ENCODE measurements at places on chromosomes 5 and 9. TPM values are rescaled to one million over a fixed set of nuclear protein-coding genes. Genes with fewer than 3 reads are reported as not detected.
A peak's percentile ranks its signal among the peaks of the same experiment; 100 is the strongest.

The PRLR gene
- total RNA-seq: 0.14 TPM

The FOXI1 gene
- not detected for total RNA-seq

The TENT4A gene
- 37.4 TPM for total RNA-seq

The PCDHA9 gene
- not detected for total RNA-seq

The FRMD3 gene
- 0.33 TPM for total RNA-seq

GRCh38 chr9:114003758-114004157 is 74.3 kb downstream of the AMBP start:
- no peaks in the 10 kb centered on the region for H3K27me3 ChIP-seq
- DNase-seq: peak; percentile 8
- no peaks in the 10 kb centered on the region for H3K4me1 ChIP-seq
- no peak overlapping the region for H3K27ac ChIP-seq

- no peak overlapping the region for H3K4me3 ChIP-seq
- peaks cover 8% of the 10 kb centered on the region for H3K27me3 ChIP-seq
- no peaks in the 10 kb centered on the region for H3K36me3 ChIP-seq
- H3K27ac ChIP-seq: no peak overlapping the region
- no peaks in the 10 kb centered on the region for H3K4me1 ChIP-seq
These were observed 163.4 kb upstream of the FBXL17 start for GRCh38 chr5:108545301-108545700.

GRCh38 chr9:20294046-20294750 is 328.1 kb downstream of the MLLT3 start:
- peaks cover 3% of the 10 kb centered on the region for H3K4me1 ChIP-seq
- peaks cover 3% of the 10 kb centered on the region for H3K27me3 ChIP-seq
- peaks cover 9% of the 10 kb centered on the region for H3K36me3 ChIP-seq
- H3K27ac ChIP-seq: no peak overlapping the region
- H3K4me3 ChIP-seq: no peak overlapping the region

- H3K36me3 ChIP-seq: peaks cover 16% of the 10 kb centered on the region
- DNase-seq: peak; percentile 52
- no peak overlapping the region for H3K4me3 ChIP-seq
- peaks cover 55% of the 10 kb centered on the region for H3K4me1 ChIP-seq
- H3K27ac ChIP-seq: peak overlapping the region; percentile 75
These were observed 8.4 kb downstream of the RALGDS start for GRCh38 chr9:133112663-133113026.

- no peak for DNase-seq
- peaks cover 15% of the 10 kb centered on the region for H3K27me3 ChIP-seq
- H3K36me3 ChIP-seq: no peaks in the 10 kb centered on the region
- H3K4me1 ChIP-seq: no peaks in the 10 kb centered on the region
- no peak overlapping the region for H3K4me3 ChIP-seq
- no peak overlapping the region for H3K27ac ChIP-seq
These were observed 145.7 kb upstream of the SMIM23 start for GRCh38 chr5:171639966-171640365.

Data from activated CD8-positive, alpha-beta memory T cell treated with anti-CD3 and anti-CD28 coated beads, Interleukin-2, amount 10 ng/mL, durations not matched to agents 7 days and 5 days (primary cell).